ENCODE measurements at places on chromosomes 12 and 14.

DNA sequence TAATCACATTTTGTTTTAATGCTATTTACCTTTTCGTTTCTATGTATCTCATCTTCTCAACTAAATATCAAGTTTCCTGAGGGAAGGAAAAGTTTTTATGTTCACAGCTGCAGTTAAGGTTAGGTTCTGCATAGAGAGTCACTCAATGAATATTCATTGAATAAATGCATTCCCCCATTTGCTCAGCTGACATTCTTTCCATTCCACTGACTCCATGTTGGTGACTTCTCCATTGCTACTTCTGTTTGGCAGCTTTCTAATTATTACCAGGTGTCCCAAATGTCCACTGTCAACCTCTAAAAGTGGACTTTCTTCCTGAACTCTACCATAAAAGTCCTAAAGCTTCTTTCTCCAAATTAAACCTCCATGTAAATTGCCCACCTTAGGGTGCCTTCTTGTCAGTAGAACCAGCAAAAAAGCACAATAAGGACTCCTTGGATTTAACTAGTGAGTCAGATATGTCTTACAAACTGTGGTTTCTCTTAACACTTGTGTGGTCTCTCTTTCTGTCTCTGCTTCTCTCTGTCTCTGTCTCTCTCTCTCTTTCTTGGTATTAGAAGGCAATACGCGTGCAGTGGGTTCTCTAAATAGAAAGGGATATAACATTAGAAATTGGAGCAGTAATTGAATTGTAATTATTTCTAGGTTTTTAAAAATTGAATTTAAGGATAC is 85.9 kb downstream of the TMEM117 start:
- no peak for DNase-seq

DNA sequence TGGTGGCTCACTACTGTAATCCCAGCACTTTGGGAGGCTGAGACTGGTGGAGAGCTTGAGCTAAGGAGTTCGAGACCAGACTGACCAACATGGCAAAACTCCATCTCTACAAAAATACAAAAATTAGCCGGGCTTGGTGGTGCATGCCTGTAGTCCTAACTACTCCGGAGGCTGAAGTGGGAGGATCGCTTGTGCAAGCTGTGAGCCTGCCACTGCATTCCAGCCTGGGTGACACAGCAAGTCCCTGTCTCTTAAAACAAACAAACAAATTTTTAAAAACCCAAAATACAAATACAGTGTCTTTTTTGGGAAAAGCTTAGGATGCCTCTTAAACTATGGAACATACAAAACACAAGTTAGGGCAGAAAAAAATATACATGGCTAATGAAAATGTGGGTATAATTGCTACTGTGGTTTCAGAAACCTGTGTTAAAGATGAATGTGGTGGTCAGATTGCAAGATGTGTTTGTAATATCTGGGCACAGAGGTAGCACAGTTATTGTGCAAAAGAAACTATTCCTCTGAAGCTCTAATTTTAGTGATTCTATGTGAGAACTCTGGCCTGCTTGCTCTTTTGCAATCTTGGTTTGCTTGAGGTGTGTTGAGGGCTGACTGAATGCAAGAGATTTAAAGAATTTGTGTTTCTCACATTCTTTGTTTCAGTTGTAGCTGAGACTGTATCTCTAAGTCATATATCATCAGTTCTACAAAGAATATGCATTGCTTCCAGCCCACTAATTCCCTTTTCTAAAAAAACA is 3.9 kb upstream of the HSPA2 start:
- DNase-seq, result no peak

DNA sequence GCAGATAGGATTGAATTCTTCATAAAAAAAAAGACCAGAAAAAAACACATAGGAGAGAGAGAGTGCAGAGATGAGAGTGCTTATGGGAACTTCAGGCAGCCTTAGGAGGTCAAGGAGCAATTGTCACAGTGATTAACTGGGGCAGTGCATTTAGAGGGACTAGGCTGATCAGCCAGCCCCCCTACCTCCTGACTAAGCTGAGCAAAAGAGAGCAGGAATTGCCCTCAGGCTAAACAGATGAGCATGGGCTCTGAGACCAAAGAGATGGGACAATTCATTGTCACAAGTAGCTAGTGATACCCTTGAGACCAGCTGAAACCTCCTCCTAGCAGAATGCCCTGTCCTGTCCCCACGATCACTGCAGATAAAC is 124.0 kb downstream of the BTG1 start:
- DNase-seq, result no peak

DNA sequence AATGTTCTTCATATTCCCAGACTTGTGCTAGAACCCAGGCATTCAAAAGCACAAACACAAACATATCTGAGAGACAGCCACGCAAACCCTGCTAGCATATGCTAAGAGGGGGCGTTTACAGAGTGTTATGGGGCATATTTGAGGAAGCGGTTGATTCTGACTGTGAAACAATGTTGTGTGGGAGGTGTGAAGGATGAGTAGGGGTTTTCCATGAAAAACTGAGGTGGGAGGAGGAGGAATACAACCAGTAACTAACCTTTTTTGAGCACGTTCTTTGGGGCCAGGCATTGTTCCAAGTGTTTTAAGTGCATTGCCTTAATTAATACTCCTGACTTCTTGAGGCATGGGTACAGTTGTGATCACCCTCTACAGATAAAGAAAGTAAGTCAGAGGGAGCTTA is 499.5 kb downstream of the AACS start:
- DNase-seq, result no peak

GRCh38 chr12:104494793-104495158 is 38.0 kb downstream of the CHST11 start:
- DNase-seq, result no peak

GRCh38 chr12:102479099-102479885 is 1.1 kb downstream of the IGF1 start:
- DNase-seq, result no peak

DNA sequence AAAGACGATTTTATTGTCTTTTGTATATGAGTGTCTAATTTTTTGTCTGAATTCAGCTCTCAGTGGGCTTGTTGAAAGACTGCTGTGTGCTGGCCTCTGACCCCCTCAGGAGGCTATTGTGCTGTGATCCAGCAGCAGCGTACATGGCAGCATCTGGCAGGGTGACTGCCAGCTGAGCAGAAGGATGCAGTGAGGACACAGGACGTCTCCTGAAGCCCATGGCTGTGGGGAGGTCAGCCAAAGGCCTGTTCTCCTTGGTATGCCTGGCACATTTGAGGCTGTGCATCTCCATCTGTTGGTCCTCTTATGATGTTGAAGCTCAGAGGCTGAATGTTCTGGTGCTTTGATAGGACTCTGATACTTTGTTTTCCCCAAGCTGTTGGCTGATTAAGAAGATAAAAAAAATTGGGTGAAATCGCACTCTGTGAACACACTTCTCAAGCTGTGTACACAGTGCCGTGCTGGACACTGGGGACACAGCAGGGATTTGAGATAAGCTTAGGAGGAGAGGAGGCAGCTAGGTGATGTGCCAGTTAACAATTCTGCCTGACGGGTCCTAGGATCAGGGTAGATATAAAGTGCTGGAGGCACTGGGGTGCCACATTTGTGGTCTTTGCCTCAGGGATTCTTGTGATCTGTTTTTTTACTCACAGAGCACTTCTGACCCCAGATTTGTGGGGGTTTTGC is 37.5 kb downstream of the EID3 start:
- DNase-seq, result no peak

GRCh38 chr12:120118321-120119061 is 1.9 kb upstream of the RAB35 start:
- no peak for DNase-seq

- no peak for DNase-seq
Observed at GRCh38 chr12:131672311-131672940, 38.5 kb upstream of the SFSWAP start.

DNA sequence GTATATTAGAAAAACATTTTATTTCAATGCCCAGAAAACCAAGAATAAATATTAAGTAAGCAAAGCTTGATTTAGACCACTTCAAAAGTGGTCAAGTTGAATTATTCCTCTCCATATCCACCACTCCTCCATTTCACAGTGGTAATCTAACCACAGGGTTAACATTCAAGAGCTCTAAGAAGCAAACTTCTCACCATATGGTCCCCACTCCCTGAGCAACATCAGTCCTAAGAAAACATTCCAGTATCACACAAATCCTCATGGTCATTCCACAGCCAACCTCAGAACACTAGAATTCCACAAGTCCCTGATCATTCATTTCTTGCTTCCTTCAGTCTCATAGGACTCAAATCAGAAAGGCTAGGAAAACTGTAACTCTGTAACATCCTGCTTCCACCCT is 47.9 kb downstream of the ST8SIA1 start:
- DNase-seq, result no peak

- DNase-seq, result no peak
Observed at GRCh38 chr12:57552306-57552651, 2.4 kb downstream of the KIF5A start.

- no peak for DNase-seq
Observed at GRCh38 chr12:109798691-109799090, 34.5 kb downstream of the TRPV4 start.

DNA sequence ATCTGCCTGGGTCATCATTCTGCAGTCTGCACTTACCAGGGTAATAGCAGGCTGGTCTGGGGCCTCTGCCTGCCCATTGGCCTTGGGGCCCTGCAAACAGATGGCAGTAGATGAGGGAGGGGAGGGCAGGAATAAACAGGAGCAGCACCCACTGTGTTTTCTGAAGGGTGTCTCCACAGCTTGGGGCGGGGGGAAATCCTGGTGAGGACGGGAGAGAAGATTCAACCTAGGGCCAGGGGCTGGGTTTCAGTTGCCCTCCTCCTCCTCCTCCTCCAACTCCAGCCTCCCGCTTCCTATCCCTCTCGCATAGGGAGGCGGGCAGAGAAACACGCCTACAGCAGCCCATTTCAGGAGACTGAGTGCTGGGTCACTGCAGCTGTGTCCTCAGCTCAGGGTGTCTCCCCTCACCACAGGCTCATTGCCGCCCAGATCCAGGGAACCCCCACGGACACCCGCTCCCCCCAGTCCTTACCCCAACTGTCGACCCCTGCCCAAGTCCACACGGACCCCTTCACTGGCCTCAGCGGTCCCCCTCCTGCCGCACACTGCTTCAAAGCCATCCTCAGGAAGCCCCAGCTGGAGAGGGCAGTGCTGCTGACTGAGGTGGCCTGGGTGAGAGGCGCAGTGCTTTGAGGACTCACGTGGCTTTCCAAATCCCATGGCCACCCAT is 9.1 kb upstream of the KRT80 start:
- no peak for DNase-seq

GRCh38 chr12:85580562-85581168 is 255.5 kb downstream of the RASSF9 start:
- no peak for DNase-seq

- no peak for DNase-seq
Observed at GRCh38 chr12:95583933-95584332, 32.7 kb upstream of the USP44 start.

DNA sequence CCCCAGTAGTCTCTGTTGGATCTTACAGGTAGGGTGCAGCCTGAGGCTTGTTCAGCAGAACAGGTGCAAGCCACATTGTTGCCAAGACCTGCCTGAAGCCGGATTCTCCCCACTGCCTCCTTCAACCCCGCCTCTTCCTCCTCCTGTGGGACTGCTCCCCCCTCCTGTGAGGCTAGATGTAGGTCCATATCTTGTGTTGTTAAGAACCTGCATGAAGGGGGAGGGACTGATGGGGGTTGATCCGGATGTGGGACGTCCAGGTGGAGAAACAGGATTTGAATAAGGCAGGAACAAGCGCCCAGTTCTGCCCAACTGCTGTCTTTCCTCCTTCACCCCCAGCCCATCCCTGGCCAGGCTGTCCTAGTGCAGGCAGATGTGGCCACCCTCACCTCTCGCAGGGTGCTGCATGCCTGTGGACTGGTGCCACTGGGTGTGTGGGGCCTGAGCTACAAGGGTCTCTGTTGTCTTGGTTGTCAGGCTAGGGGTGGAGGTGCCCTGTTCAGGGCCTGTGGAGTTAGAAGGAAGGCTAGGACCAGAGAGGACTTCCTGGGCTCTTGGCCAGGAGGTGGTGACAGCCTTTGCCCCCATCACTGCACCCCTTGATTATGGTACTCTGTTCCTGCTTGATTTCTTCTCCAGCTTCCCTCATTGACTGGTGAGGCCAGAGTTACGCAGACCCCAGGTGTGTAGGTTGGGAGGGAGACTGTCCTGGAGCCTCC is 1.4 kb downstream of the NR4A1 start:
- DNase-seq, result no peak

- no peak for DNase-seq
Observed at GRCh38 chr12:9867531-9867930, 1.6 kb downstream of the CLEC2B start.

GRCh38 chr12:96239711-96240635 is 45.8 kb downstream of the ELK3 start:
- no peak for DNase-seq

DNA sequence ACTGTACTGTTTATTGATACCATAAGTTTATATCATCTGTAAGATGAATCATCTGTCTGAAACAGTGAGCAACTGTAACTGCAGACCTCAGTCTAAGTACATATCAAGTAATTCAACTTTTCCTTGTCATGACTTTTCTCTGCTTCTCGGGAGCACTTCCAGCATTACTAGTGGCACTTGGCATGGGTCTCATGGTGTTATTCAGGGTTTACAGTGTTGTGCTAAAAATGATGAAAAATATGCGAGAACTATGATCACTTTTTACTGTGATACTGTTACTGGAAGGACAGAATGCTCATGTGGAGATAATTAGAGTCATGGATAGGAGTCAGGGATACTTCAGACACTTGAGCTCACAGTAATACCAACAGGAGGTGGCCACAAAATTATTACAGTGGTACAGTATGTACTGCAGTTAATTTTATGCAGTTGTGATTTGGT is 8.3 kb downstream of the KTN1 start:
- DNase-seq, result no peak

- no peak for DNase-seq
Observed at GRCh38 chr12:98990648-98991047, 345.6 kb downstream of the APAF1 start.

DNA sequence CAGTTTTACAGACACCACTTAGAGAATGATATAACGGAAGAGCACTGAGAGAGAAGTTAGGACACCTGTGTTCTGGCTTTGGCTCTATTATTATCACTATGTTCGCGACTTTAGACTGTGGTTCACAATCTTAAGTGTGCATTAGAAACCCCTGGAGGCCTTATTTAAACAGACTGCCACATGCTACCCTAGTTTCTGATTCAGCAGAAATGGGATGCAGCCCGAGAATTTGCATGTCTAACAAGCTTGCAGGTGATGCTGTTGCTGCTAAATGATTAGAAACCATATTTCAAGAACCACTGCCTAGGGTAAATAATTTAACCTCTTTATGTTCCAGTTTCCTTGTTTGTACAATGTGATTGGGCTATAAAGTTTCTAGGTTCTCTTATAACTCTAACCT is 3.6 kb upstream of the RAD51AP1 start:
- no peak for DNase-seq

- DNase-seq, result no peak
Observed at GRCh38 chr14:34937442-34937841, 45.4 kb upstream of the SRP54 start.

DNA sequence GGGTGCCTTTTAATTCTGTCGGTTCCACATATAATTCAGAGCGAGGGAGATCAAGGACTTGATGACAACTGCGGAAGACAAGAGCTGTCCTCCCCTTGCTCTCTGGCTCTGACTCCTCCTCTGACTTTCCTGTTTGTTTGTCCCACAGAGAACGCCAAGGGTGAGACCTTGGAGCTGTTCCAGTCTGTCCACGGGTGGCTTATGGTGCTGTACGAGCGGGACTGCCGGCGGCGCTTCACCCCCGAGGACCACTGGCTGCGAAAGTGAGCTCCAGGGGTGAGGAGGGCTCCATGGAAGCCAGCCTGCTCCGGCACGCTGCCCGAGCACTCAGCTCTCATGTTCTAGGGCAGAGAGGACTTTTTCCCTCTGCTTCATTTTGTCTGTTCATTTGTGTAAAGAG is 32.8 kb downstream of the UBE3B start:
- DNase-seq, result no peak
